ENCODE measurements at places on chromosomes 16 and 17.

DNA sequence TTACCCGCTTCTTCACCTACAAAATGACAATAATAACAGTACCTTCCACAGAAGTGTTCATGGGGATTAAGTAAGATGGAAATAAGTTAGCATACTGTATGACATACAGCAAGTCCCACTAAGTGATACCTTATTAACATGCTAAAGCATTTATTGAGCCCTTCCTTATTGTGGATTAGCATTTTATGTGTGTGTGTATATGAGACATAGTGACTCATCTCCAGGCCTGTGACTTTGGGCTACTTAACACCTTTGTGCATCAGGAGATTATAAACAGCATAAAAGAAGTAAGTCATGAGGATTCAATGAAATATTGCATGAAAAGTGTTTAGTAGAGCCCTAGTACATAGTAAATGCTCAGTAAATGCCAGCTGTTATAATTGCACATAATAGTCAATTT, 52.9 kb downstream of the CA10 start:
- no peak for DNase-seq

DNA sequence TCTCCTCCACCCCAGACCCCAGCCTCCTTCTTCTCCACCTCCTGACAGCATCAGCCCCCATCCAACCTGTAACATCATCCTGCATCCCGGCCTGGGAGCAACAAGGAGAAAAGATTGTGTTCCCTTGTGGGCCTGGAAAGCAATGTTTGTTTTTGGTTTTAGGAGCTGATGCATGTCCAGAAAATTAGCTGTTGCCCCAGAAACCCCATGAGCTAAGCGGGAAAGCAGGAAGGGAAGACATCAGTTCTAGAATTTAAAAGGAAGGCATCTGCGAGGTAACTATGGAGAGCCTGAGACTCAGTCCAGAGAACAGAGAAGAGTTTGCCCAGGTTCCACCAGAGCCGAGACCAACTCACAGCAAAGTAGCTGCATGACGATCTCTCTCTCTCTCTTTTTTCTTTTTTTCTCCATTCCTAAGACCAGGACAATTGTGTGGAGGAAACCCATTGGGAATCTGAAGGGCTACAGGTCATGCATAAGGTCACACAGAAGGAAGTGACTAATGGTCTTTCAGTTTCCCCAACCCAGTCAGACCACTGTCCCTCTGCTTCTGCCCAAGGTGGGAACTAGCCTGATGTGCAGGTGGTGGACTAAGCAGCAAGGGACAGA, 124.4 kb downstream of the SLC39A11 start:
- no peak for DNase-seq

DNA sequence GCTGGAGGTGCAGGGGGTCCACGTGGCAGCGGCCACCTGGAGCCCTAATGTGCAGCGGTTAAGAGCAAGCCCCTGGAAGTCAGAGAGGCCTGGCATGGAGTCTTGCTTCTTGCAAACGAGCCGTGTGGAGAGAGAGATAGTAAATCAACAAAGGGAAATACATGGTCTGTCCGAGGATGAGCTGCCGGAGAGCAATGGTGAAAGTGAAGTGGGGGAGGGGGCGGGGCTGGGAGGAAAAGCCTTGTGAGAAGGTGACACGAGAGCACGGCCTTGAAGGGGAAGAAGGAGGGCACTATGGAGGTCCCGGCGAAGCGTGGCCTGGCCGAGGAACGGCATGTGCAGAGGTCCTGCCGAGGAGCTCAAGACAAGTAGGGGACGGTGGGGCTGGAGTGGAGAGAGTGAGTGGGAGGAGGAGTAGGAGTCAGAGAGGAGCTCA, 6.0 kb upstream of the SERPINF1 start:
- DNase-seq = no peak

GRCh38 chr16:15507301-15507958, 73.0 kb downstream of the BMERB1 start:
- no peak for DNase-seq

- no peak for DNase-seq
These were observed 56.6 kb upstream of the RBBP6 start for GRCh38 chr16:24482681-24483202.

DNA sequence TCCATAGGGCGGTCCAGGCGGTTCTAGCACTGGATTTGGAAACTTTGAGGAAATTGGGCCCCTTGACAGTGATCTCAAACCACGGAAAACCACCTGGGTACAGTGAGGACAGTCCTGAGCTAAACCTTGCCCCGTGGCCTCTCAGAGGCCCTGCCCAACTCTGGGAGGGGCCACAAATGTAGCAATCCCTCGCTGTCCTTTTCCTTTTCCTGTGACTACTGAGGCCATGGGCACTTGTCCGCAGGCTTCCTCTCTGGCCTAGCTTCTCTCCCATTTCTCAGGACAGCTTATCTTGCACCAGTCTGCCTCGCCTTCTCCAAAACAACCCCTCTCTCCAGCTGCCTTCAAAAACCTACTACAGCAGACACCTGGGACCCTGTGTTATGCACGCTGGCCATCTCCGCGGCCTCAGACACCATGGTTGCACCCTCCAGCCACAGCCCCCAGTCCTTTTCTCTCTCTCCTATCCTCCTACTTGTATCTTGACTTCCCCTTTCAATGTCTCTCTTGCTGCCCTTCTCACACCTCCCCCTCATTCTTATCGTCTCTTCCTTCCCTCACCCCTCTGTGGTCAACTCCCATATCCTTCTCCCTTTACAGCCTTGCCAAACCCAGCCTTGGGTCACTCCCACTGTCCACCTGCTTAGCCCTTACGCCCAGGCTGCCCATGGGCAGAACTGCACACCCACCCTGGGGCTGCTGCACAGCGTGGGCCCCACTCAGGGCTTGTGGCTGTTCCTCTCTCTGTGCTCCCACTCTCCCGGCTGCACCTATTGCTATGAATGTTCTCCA, 7.6 kb downstream of the SCPEP1 start:
- DNase-seq = no peak

DNA sequence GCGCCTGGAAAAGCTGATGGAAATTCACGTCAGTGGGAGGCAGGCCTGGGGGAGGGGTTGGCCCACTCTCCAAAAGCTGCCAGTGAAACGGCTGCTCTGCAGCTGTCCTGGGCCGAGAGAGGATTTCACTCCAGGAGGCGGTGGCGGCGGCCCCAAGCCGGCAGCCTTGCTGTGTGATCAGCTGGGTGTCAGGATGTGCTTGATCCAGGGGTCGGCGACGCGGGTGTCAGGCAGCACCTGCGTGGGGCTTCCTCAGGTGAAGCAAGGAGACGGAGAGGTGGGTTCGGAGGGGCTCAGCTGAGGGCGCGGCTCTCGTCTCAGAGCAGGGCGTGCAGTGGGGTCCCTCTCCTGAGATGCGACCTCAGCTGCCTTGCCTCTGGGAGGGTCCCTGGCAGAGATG, 7.0 kb downstream of the CBFA2T3 start:
- no peak for DNase-seq

- no peak for DNase-seq
These were observed 296.3 kb downstream of the CPPED1 start for GRCh38 chr16:12507366-12507765.

DNA sequence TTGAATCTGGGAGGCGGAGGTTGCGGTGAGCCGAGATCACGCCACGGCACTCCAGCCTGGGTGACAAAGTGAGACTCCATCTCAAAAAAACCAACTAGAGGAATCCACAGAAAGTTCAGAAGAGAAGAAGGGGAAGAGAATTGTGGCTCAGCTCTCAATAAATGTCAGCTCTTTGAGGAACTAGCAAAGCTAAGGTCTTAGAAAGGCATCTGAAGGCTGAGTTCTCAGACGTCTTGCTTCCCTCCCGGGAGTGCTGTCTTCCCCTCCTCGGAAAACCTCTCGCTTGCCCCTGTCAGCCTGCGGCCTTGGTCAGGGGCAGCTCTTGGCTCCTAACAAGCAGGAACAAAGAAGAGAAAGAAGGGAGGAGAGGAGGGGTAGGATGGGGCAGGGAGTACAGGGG, 5.3 kb downstream of the SHPK start:
- no peak for DNase-seq

DNA sequence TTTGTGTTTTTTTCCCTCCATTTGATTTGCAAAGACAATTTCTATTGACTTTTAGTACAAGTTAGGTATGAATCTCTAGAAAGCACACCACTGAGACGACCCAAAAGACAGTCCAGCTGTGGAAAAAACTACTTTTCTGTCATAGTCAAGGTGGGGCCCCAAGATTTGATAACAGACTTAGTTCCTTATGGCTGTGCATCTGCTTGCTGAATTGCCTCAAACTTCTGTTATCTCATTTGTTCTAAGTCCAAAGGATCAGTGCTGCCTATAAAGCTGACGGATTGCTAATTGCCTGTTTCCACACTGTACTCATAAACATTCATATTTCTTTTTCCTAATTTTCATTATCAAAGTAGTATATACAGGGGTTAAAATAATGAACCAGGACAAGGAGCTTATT, 180.8 kb downstream of the SPECC1 start:
- no peak for DNase-seq

DNA sequence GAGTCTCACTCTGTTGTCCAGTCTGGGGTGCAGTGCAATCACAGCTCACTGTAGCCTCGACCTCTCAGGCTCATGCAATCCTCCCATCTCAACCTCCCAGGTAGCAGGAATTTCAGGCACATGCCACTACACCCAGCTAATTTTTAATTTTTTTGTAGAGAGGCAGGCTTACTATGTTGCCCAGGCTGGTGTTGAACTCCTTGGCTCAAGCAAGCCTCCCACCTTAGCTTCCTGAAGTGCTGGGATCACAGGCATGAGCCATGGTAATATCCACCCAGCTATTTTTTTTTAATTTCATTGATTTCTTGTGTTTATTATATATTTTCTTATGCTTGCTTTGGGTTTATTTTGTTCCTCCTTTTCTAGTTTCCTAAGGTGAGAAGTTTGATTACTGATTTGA, 33.9 kb upstream of the NACA2 start:
- DNase-seq = no peak

Data from stimulated activated CD4-positive, alpha-beta T cell treated with anti-CD3 and anti-CD28 coated beads, Interleukin-2, amount 100 ng/mL, for 24 hours (primary cell).